K562 (cell line): ENCODE measurements at places on chromosomes 12 and 14. TPM values are rescaled to one million over a fixed set of nuclear protein-coding genes. Genes with fewer than 3 reads are reported as not detected.
A peak's percentile ranks its signal among the peaks of the same experiment; 100 is the strongest.

DNA sequence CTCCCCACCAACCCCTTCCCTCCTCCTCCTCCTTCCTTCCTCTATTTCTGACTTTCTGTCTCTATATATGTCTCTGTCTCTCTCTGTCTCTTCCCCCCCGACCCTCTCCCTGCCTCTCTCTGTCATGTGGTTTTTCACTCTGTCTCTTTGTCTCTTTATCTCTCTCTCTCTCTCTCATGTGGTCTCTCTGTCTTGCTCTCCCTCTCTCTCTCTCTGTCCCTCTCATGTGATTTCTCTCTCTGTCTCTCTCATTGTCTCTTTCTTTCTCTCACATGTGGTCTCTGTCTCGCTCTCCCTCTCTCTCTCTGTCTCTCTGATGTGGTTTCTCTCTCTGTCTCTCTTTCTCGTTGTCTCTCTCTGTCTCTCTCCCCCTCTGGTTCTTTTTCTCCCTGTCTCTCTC, 59.3 kb downstream of the PHETA1 start:
- DNase-seq = no peak
- no peak overlapping the region for H3K27ac ChIP-seq
- H3K27me3 ChIP-seq = peaks cover 4% of the 10 kb centered on the region; the same call in 1 of the 3 replicates
- H3K4me3 ChIP-seq = no peak overlapping the region
- no peaks in the 10 kb centered on the region for H3K36me3 ChIP-seq

GRCh38 chr14:23079716-23080115, 15.2 kb downstream of the ACIN1 start:
- H3K36me3 ChIP-seq = peaks cover 99% of the 10 kb centered on the region
- no peak for DNase-seq
- H3K4me3 ChIP-seq = no peak overlapping the region

DNA sequence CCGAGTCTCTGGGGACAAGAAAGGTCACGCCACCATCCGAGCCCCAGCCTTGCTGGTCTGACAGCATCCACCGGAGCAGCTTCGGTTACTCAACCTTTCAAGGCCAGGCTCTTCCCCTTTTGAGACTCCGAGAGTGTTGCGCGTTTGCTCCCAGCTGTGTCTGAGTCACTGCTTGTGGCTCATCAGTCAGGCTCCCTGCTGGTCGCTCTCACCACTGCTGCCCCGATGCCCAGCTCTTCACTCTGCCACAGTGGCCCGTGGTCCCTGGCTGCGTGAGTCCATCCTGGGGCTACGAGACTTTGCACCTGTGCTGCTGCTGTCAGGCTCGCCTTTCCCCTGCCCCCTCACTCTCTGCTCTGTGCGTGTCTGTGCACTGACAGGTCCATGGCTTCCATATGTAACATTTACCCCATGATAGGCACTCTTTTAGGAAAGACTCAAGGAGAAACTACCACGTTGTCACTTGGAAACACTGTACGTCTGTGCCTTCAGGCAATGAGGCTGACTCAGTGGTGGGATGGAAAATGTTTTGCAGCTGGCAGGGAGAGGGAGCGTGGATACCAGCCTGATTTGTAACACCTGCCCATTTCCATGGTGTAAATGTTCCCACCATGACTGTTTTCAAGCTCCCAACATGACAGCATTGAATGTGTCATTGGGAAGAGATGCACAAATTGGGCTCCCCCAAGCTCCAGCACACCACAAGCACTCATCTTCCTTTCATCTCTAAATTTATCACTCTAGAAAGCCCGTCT, 350.7 kb downstream of the TMEM132D start:
- no peaks in the 10 kb centered on the region for H3K36me3 ChIP-seq
- no peak overlapping the region for H3K27ac ChIP-seq
- H3K4me1 ChIP-seq = no peaks in the 10 kb centered on the region
- peaks cover 10% of the 10 kb centered on the region for H3K27me3 ChIP-seq
- no peak overlapping the region for H3K4me3 ChIP-seq

GRCh38 chr14:26841920-26842741, 244.3 kb upstream of the NOVA1 start:
- no peak overlapping the region for H3K27ac ChIP-seq
- no peaks in the 10 kb centered on the region for H3K4me1 ChIP-seq
- no peaks in the 10 kb centered on the region for H3K36me3 ChIP-seq
- DNase-seq = no peak

- H3K36me3 ChIP-seq = peaks cover 8% of the 10 kb centered on the region; the same call in 1 of the 3 replicates
- no peak overlapping the region for H3K27ac ChIP-seq
- no peaks in the 10 kb centered on the region for H3K27me3 ChIP-seq
- DNase-seq = no peak
Measured at GRCh38 chr12:131900397-131900796, 6.0 kb downstream of the ULK1 start.

GRCh38 chr12:52582971-52583456, 9.4 kb upstream of the KRT74 start:
- peak; percentile 77 for DNase-seq
- no peak overlapping the region for H3K27ac ChIP-seq
- H3K36me3 ChIP-seq = no peaks in the 10 kb centered on the region
- H3K4me3 ChIP-seq = no peak overlapping the region
- H3K27me3 ChIP-seq = peaks cover 40% of the 10 kb centered on the region

DNA sequence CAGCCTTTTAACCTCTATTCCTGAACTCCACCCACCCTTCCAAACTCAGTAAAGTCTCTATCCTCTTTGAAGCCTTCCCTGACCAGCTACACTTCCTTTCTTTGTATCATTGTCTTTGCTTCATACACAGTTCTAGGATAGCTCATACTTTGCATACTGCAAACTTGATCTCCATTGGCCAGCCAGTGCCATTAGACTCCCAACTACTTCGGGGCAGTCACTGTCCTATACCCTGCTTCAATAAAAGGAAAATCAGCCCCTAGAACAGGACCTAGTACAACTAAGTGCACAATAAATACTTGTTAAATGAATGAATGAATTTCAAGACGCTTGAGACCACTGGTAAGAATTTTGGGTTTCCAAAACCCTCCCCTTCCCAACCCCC, 521 bp upstream of the PIP4K2C start:
- no peaks in the 10 kb centered on the region for H3K27me3 ChIP-seq
- H3K4me1 ChIP-seq = peaks cover 22% of the 10 kb centered on the region

- H3K4me1 ChIP-seq = no peaks in the 10 kb centered on the region
- DNase-seq = no peak
- H3K4me3 ChIP-seq = no peak overlapping the region
- no peak overlapping the region for H3K27ac ChIP-seq
- H3K27me3 ChIP-seq = no peaks in the 10 kb centered on the region
Measured at GRCh38 chr12:88643685-88644084, 63.4 kb upstream of the KITLG start.

Gene TMEM119
- total RNA-seq = 0.18 TPM in 1 of 2 replicates, not detected in the other

Gene CD163
- total RNA-seq = 0.51 and 0.62 TPM in 2 replicates

Gene CHGA
- total RNA-seq = 0.20 TPM in 1 of 2 replicates, not detected in the other
